SJSA1 (cell line): ENCODE measurements at places on chromosomes 1 and 21.

DNA sequence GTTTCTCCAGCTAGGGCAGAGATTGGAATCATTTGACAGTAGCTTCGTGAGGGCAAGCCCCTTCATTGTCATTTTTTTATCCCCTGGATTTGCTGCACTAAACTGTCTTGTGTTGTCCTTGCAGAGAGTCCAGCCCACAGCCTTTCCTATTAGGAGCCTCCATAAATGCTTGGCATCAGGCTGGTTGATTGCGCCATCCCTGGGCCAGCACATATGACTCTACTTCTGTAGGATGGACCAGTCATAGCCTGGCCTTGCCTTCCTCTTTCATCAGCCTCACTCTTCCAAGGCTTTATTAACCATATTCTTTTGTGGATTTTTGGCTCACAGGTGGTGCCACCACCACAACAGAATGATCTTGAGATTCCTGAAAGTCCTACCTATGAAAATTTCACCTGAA is 31.4 kb downstream of the LY9 start:
- DNase-seq, result no peak

DNA sequence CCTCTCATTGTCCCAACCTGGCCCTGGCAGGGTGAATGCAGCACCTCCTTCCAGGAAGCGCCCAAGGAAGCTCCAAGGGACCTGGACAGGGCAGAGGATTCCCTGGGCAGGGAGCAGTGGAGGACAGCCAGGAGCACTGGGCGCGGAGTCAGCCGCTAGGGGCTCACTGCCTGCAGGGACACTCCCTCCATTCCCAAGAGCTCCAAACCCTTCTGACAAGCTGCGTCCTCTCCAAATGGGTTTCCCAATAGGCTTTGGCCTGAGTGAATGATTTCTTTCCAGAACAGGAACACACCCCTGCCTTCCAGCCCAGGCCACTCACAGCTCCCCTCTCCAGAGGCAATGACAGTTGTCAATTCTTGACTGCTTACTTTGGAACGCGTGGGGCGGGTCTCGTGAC is 128.5 kb upstream of the EDN2 start:
- no peak for DNase-seq

- DNase-seq, result no peak
These were observed 5.8 kb upstream of the C1orf159 start for GRCh38 chr1:1121611-1122077.

DNA sequence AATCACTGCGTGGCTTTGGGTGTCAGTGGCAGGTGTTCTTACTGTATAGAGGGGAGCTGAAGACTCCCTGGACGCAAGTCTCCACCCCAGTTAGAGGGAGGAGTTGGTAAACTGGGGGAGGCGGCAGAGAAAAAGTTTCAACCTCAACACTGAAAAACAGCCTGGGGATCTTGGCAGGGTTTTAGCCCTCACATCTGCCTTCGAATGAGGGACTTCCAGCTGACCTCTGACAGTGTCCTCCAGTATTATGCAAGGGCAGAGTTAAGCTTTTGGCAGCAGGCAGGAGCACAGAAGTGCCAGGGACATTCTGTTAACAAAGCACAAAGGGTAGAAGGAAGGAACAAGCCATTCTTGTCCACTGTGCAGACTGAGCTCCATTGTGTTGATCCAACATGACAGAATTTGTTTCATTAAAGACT is 41.2 kb upstream of the RAB4A start:
- DNase-seq, result no peak

- DNase-seq, result no peak
These were observed 1157.3 kb downstream of the PLA2G4A start for GRCh38 chr1:187985897-187986654.

- peak; percentile 80 for DNase-seq
These were observed 123.2 kb downstream of the SMYD2 start for GRCh38 chr1:214404154-214404553.

DNA sequence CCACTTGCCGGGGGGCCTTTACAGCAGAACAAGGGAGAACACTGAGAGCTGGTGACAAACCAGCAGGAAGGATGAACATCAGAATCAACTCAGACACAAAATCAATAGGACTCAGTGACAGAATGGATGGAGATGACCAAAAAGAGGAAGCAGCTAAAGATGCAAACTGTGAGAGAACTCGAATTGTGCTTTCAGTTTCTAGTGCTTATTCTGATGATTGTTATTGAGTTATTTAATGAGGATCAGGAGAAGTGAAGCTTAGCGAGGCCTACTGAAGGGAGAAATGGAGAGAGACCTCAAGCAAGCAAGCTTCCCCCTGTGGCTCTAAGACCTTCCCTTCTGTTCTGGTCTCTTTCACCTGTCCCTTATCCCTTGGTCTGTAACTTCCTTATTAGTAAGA is 30.3 kb upstream of the TMEM125 start:
- no peak for DNase-seq

GRCh38 chr21:32587651-32588050 is 2.3 kb upstream of the TCP10L start:
- DNase-seq, result no peak

DNA sequence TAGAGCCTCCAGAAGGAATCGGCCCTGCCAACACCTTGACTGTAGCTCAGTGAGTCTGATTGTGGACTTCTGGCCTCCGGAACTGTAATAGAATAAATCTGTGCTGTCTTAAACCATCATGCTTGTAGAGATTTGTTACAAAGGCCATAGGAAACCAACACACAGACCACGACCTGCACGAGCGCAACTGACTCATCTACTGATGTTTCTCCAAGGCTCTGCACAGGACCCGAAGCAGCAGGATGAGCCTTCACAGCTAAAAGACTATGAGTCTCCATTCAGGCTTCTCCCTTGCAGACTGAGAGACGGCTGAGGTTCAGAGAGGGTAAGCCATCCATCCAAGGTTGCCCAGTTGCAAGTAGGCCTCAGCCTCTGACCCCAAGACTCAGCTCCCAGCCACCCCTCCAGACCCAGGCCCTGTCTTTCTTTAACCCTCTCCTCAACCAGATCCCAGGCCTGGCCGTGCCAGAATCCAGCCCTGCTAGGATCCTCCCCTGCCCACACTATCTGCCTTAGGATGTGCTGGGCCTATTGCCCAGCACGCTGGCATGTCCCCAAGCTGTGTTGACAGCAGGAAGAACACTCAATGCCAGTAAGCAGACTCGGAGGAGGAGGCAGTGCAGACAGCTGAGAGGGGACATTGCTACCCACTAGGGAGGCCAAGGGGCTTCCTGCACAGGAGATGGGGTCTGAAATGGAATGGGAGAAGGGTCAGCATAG is 109.0 kb downstream of the HMGB4 start:
- DNase-seq, result no peak

DNA sequence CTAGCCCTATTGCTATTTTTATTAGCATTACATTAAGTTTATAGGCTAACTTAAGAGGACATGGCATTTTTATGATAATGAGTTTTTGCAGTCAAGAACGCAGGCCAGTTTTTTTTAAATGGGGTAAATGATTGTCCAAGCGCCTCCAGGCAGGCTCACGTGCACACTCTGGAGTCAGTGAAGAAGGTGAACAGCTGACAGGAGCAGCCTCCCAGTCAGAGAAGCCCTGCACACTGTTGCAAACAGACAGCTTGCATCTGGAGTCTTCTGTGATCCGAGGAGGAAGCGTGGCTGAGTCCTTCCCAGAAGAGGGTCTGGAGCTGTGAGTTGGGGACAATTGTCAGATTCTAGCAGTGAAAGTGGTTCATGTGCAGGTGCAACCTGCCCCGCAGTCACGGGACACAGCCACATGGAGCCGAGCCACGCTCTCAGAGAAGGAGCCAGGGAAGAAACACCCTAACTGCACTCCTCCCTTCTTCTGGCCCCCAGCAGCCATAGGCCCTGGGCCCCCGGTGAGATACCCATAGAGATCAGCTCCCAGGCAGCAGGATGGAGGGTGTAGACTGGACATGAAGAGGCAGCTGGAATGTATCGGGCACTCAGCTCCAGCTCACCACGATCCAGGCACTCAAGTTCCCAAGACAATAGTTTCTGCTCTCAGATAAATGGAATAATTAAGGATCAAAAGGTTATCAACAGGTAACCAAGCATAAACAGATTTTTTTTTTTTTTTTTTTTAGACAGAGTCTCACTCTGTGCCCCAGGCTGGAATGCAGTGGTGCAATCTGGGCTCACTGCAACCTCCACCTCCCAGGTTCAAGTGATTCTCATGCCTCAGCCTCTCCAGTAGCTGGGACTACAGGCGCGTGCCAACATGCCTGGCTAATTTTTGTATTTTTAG is 26.4 kb downstream of the CAPN2 start:
- no peak for DNase-seq

- no peak for DNase-seq
These were observed 21.9 kb downstream of the UBASH3A start for GRCh38 chr21:42425591-42425990.

DNA sequence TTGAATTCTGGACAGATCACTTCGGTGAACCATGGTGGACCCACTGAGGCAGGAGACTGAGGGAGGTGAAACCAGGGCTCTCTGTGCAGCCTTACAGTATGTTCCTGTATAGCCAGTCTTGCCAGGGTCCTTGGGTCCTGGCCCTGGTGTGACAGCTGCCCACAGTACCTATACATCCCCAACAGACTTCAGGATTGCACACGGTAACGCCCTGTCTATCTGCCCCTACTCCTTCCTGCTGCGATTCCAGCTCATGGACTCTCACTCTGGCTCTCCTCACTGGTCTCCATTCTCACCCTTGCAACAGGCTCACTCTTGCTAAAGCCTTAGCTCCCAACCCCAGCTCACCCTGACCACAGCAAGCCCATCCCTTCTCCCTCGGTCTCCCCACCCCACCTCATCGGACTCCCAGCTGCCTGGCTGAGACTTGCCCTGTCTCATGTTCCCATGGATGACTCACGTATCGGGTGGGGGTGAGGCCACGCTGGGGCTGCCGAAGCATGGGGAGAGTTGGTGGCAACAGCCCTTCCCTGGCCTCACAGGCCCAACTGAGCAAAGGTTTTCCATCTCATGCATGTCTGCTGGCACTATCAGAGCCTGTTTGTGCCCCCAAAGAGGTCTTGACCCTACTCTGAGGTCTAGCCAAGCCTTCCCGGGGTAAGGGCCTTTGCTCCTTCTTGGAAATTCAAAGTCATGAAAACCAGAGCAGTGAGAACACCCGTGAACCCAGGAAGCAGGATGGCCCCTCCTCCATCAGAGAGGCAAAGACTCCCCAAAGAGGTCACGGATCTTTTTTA is 7.1 kb downstream of the PHLDA3 start:
- peak; percentile 90 for DNase-seq

DNA sequence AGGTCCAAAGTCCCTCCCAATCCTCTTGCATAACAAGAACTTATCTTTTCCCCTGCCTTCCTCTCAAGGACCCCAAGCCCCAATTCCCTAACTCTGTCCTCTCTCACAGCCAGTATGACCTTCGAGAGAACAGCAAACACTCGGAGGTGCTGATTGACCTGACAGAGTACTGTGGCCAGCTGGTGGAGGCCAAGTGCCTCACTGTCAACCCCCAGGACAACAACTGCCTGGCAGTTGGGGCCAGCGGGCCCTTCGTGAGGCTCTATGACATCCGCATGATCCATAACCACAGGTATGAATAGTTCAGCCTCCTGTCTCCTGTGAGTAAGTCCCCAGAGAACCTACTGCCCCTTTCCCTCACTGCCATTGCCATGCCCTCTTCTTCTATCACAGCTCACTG is 29.9 kb upstream of the TMEM222 start:
- DNase-seq, result no peak

GRCh38 chr1:107546576-107546975 is 405.7 kb downstream of the NTNG1 start:
- DNase-seq, result no peak

DNA sequence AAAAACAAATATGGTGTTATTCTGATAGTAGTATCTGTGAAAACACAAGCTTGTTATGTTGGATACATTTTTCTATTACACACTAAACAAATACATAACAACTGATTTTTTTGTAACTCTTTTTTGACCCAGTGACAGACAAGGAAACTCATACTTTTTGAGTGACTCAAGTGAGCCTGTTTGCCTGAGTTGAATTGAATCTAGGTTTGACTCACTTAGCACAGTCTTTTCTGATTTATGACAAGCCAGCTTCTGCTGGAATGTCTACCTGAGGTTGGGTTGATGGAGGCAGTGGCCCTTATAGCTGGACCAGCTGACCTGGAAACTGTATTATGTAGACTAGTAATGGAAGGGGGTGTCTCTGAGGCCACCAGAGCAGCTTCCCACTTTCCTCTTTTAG is 4.2 kb upstream of the CLCA4 start:
- DNase-seq, result no peak

- no peak for DNase-seq
These were observed 99.9 kb downstream of the NPHP4 start for GRCh38 chr1:5892329-5892728.

DNA sequence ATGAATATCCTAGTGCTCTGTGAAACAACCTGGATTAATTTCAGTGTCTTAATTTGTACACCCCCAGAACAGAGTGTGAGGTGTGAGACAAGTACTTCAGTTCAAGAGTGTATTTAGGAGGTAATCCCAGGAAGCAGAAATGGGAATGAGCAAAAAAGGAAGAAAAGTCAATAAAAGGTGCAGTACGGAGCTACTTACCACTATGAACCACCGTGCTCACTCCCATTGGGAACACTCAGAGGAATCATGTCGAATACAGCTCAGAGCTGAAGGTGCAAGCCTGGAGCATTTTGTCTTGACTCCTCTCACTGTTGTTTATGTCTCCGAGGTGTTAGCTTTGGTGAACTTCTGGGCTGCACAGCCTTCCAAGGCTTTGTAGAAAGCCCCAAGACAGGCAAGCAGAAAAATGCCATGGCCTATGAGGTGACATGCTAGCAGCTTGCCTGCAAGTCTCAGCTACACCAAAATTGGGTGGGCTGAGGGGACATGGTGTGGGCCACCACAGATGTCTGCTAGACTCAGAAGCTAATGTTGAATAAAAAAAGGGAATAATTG is 7.4 kb upstream of the SVBP start:
- no peak for DNase-seq

GRCh38 chr1:76928522-76928921 is 61.2 kb downstream of the ST6GALNAC5 start:
- DNase-seq, result no peak

DNA sequence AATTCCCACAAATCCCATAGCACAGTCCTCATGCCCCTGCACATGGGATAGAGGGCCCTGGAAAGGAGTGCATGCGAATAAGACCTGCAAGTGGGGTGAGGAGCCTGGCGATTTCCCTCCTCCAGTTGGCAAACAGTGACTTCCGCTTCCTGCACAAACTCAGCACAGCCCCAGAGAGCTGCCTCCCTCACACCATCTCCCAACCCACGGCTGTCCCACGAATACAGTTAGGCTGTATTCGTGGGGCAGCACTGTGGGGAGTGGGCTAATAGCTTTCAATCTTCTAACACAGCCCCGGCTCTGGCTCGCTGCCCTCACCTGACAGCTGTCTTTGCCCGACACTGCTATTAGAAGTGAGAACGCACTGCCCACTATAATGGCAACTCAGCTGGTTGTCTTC is 28.2 kb upstream of the CNTN2 start:
- no peak for DNase-seq

DNA sequence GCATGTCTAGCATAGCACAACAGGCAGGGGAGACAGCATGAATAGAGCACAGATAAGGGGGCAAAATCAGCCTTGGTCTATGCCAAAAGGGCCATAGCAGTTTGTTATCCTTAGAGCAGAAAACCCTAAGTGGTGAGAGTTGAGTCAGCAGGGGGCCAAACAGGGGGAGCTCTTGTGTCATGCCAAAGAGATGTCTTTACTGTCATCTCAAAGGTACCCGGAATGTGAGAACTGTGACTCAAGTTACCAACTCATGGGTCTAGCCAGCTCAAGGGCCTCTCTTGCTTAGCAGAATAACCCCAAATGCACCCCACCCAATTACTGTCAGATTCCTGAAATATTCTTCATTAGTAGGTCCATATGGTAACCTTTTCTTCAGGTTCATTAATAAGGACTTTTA is 45.9 kb upstream of the NRDC start:
- DNase-seq, result peak; percentile 73

GRCh38 chr1:156096640-156097391 is 14.6 kb upstream of the MEX3A start:
- peak; percentile 89 for DNase-seq
